Endothelial cell of umbilical vein (primary cell): ENCODE measurements at places on chromosomes 13 and 19.

GRCh38 chr19:18613589-18614234 is 1.0 kb downstream of the TMEM59L start:
- no peak for DNase-seq

- DNase-seq = no peak
Measured at GRCh38 chr19:3979289-3979673, 6.0 kb downstream of the EEF2 start.

GRCh38 chr19:55641426-55642152 is 787 bp downstream of the ZNF580 start:
- no peak for DNase-seq

DNA sequence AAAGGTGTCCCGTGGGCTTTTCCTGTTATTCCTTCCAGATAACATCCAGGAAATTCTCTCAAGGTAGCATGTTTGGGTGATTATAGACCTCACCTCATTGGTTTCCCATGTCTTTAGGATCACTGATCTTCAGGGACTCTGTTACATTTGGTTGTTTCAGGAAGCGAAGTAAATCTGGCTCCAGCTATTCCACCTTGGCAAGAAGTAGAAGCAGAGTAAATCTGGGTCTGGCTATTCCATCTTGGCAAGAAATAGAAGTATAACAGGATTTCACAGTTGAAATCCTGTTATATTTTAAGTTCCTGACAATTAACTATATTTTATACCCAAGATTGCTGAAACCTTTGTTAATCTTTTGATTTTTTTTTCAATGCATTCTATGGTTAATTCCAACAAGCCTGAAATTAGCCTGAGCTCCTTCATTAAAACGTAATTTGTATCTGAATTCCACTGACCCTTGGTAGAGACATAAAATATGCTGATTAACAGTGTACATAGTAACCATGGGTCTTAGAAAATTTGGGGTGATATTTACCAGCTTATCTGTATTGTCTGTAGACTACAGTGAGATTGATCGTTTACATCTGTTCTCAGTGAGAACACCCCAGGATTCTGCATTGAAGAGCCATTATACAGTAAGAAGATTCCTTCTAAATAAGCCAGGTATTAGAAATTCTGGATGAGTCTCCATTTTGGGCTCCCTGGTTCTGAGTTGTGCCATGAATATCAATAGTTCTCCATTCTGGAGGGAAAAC is 267.6 kb upstream of the SLITRK6 start:
- no peak for DNase-seq

DNA sequence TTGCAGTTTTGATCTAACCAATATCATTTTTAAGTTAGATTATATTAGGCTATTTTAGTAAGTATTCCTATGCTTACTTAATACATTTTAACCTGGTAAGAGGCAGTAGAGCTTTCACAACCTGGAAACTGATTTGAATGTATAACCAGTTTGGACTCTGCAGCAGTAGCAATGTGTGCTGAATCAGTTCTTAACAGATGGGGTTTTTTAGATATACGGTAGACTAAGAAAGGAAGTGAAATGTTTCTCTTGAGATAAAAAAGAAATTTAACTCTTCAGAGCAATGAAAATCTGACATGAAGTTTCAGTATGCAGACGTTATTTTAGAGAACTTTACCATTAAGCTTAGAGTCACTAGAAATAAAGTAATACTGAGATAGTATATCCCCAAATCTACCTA is 2.7 kb downstream of the NBEA start:
- peak; percentile 8 for DNase-seq

GRCh38 chr19:52391135-52391534 is 6.5 kb upstream of the ZNF528 start:
- DNase-seq = no peak

DNA sequence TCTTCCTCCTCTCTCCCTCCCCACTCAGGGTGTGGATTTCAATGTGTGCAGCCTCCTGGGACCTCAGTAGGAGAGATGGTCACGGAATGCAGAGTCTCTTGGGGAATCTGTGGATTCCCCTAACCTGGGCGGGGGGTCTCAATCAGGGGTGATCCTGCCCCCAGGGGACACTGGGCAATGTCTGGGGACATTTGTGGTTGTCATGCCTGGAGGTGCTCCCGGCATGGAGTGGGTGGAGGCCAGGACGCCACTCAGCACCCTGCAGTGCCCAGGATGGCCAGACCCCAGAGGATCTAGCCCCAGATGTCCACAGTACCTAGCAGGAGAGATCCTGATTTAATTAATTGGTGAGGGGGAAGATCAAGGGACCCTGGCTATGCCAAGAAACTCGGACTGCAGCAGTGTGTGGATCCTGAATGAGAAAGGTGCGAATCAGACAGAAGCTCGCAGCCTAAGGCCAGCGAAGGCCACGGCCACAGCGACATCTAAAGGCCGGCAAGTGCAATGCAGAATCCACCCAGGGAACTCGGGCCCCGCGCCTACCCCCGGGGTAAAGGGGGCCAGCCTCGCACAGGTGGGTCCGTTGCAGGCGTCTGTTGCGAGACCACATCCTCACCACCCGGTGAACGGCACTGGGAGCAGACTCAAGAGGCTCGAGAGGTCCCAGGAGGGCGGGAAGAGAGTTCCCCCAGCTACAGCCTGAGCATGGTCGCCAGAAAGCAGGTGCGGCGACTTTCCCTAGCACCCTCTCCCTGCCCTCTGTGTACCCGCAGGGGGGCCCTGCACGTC is 88.8 kb downstream of the GNG7 start:
- DNase-seq = peak; percentile 23

- DNase-seq = no peak
Measured at GRCh38 chr13:35990196-35990595, 141.0 kb downstream of the DCLK1 start.

- no peak for DNase-seq
Measured at GRCh38 chr13:23695711-23696464, 125.7 kb downstream of the TNFRSF19 start.
